T-helper 9 cell (primary cell): ENCODE measurements at places on chromosomes 5 and 9.
A peak's percentile ranks its signal among the peaks of the same experiment; 100 is the strongest.

DNA sequence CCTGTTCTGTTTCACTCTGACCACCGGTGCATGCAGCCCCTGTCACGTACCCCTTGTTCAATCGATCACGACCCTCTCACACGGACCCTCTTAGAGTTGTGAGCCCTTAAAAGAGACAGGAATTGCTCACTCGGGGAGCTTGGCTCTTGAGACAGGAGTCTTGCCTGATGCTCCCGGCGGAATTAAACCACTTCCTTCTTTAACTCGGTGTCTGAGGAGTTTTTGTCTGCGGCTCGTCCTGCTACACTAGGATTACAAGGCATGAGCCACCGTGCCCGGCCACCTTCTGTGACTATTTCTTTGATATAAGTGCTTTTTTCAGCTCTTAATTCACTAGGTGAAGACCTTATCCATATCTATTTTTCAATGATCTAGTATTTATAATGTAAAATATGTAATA, 167.5 kb downstream of the TTC39B start:
- DNase-seq: no peak

DNA sequence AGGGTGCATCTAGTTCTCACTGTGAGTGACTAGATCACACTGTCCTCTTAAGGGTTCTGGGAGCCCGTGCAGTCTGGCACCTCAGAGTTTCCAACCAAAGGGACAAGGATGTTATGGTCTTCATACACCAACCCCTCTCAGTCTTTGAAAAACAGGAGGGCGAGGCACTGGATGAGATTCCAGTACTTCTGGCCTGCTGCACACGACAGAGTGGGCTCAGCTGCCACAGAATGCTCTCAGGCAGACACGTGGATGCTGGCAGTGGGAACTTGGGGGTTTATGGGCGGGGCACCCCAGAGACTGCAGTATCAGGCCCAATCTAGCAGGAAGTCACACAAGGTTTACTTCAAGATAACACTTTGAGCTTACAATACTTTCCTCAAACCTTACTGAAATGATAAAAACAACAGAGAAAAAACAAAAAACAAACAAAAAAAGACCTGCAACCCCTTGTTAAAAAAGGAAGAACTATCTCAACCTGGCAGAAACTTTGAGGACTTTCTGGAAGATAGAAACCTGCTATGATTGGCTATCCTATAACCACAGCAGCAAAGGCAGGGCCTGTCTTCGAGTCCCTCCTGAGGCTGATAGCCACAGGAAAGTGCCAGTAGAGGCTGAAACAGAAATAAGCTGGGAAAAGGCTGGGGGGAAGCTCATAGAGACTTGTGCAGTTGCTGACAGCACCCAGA, 28.3 kb upstream of the TGFBR1 start:
- DNase-seq: peak; percentile 26

GRCh38 chr5:55991768-55992486, 2.8 kb downstream of the IL6ST start:
- no peak for DNase-seq

DNA sequence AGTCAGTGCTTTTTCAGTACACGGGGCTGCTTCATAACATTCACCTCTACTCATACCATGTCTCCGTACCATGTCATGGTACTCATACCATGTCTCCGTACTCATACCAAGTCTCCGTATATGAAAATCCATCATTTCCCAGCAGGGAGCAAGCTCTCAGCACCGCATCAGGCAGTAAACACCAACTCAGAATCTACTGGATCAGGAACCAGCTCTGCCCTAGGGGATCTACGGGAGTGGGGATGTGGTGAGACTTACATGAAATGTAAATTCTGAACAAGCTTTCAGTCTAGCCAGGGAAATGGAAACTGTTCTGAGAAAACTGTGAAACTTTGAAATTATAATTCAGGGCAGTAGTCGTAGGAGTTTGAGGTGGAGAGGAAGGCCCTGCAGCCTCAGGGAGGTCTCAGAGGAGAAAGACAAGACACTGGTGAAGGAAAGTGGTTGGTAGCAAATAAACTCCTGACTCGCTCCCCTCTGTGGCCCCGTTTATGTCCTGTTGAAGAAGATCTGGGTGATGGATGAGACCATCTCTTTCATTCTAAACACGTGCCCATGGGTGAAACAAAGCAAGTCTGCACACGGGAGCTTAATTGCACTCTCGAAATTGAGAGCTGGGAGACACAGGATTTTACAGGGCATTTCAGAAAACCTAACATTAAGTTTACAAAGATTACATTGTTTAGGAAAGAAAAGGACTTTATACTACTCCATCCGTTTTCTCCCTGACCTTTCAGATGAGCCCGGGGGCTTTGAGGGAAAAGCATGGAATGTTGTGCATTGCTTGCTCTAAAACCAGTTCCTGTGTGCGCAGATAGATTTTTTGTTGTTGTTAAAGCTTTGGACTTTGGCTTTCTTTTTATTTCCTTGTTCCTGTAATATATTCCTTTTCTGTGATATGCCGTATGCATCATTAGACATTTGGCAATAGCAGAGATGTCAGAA, 26.8 kb downstream of the ACTBL2 start:
- DNase-seq: no peak

DNA sequence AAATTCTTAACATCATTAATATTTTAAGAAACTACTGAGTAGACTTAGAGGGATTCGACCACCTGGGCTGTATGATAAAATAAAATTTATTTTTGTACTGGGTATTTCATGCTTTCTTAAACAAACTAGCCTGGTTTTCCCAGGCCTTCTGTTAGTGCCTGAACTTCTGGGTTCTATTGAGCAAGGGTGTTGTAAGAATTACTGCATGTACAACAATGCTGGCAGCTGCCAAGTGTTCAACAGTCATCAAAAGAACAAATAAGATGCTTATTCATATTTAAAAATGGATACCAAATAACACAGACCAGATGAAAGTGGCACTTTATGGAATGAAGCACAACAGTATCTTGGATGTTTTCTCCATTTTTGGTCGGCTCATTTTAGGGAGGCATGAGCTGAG, 123.2 kb upstream of the FBXL7 start:
- DNase-seq: no peak
